ENCODE measurements at places on chromosomes 3 and 15.

DNA sequence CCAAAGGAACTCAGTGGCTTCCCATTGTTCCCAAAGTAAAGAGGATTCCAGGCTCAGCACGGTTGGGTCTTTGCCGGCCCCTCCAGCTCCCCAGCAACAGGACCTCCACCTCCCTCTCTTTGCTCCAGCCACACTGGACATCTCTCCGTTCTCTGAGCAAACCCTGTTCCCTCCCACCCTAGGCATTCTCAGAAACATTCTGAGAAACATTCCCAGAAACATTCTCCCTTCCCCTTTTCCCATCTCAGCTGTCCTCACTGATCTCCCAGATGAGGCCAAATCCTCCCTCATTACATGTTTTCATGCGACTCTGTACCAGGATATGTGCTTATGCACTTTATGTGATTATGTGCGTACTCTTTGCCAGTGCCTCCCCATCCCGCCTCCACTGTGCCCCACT is 14.1 kb downstream of the CCDC33 start:
- no peak for DNase-seq

DNA sequence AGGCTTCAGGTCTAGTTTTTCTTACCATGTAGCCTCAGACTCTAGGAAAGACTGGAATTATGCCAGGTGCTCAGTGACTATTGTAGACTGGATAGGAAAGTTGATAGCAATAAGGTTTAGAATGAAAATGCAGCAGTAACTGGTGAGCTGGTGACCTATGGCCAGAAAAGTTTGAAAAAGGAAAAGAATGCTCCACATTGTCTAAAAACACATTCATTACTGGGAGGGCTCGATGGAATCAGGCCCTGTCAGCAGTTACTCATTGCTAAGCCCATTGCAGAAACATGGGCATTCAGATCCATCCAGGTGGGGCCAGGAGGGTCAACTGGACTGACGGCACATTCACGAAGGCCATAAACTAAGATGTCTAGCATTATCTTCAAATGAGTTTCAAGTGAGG is 8.7 kb upstream of the MBNL1 start:
- DNase-seq = no peak

DNA sequence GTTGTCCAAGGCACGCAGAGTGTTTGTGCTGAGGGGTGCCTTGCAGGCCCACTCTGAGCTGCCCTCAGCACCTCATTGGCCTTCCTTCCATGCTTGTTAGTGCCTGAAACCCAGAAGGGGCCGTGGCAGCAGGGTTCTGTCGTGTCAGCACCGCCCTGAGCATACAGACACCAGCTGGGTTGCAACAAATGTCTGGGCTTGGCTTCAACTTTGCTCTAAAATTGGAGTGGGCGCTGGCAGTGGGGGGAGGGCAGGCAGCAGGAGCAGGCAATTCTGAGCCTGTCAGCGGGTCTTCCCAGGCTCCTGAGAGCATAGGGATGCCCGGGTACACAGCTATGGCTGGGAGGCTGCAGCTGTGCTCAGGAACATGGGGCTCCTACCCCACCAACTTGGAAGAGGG is 464.3 kb downstream of the EPHA3 start:
- no peak for DNase-seq

DNA sequence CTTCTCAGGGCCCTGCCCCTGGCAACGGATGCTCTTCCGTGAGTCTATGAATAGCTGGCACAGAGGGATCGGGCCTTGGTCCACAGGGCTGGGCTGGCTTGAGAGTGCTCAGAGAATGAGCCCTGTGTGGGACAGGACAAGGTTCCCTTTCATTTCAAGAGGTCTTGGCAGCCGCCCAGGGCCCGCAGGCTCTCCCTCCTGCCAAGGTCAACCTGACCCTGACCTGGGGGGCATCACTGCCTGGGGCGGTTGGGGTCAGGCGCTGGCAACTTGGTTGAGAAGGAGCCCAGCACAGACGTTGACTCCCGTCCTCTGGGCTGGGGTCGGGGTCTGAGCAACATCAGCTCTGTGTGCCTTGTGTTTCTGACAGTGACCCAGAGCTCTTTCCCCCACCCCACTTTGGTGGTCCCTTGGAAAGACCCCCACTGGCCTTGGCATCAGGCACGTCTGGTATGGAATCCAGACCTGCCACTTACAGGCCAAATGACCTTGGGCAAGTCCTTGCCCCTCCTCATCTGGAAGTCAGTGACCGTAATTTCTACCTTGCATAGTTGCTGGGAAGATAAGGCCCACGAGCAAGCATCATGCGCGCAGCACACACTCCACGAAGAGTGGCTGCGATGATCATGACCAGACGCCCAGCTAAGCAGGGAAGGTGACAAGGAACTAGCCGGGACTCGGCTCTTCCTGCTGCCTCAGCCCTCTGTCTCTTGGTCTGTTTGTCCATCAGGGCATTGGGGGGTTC is 36.4 kb downstream of the EPHB3 start:
- no peak for DNase-seq

GRCh38 chr3:126527455-126528211 is 3.7 kb downstream of the CHST13 start:
- DNase-seq = no peak

DNA sequence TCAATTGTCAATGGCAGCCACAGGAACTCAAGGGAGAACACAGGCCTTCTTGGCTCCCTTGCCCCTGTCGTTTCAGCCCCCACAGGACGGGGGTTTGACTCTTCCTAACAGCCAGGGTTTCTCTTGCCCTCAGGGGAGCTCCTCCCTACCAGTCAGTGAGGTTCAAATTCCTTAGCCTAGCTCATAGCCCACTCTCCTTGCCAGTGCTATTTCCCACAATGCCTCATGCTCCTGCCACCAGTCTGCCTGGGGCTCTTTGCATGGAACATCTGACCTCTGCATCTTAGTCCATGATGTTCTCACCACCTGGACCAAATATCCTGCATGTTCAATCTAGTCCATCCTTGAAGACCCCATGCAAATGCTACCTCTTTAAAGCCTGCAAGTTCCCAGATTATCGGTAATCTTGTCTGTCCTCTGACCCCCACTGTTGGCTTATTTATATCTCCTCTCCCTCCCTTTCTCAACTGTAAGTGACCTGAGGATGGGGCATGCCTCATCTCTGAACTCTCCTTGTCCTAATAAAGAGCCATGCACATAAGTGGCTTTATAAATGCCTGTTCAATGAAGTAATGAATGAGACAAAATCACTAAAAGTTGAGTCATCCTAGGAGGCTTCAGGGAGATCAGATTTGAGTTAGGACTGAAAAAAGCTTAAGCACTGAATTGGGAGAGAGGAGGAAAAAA is 78.0 kb downstream of the MYO1E start:
- no peak for DNase-seq

- DNase-seq = no peak
Observed at GRCh38 chr3:17489139-17489538, 253.3 kb downstream of the TBC1D5 start.

- DNase-seq = no peak
Observed at GRCh38 chr3:73582535-73582934, 42.2 kb downstream of the PDZRN3 start.
